Lung (tissue), 17 donors: ENCODE measurements at places on chromosomes 11 and 22. TPM values are rescaled to one million over a fixed set of nuclear protein-coding genes. Genes with fewer than 3 reads are reported as not detected.

DNA sequence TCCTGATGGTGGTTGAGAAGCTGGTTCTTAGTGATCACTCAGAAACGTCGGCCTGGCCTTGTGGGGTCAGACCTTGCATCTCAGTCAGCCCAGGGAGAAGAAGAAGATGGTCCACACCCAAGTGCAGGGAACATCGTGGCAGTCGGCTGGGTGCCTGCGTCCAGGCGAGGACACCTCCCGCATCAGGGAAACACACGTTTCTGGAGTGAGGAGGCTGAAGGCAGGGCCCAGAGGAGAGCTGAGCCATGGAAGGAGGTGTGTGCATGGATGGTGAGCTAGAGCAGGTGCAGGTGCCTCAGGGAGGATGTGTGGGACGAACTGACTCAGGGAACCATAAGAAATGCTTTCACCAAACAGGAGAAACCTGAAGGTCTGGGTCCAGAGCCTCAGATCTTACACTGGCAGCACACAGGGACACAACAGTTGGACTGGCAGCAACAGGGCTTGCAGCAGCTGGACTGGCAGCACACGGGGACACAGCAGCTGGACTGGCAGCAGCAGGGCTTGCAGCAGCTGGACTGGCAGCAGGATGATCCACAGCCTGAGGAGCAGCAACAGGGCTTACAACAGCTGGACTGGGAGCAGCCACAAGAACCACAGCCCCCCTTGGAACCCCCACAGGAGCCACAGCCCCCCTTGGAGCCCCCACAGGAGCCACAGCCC lies 632 bp downstream of the KRTAP5-2 start:
- DNase-seq, result no peak

GRCh38 chr11:6206456-6207180 lies 1.3 kb downstream of the C11orf42 start:
- no peak for DNase-seq

DNA sequence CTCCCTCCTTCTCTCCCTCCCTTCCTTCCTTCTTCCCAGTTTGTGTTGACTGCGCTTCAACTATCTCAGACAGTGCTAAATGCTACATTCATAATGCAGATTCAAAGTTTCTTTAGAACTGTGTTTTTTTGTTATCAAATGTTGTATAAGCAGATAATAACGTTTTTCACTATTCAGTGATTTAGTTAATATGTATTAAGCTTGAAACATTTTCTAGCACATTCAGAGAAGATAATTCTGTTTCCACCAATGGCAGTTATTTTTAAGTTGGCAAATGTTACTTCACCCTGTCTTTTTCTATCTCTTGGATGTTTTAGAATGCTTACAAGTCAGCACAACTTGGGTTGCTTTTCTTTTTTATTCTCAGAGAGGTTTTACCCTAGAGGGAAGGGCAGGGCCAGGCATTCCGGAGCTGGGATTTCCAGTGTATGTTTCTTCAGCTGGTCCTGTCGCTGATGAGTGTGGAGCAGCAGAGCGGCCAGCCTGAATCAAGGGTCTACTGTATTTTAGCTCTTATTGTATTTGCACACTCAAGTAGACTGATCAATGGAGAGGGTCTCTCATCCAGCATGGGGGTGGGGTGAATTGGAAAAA lies 162.3 kb upstream of the ARHGAP20 start:
- peak; percentile 63 for DNase-seq

DNA sequence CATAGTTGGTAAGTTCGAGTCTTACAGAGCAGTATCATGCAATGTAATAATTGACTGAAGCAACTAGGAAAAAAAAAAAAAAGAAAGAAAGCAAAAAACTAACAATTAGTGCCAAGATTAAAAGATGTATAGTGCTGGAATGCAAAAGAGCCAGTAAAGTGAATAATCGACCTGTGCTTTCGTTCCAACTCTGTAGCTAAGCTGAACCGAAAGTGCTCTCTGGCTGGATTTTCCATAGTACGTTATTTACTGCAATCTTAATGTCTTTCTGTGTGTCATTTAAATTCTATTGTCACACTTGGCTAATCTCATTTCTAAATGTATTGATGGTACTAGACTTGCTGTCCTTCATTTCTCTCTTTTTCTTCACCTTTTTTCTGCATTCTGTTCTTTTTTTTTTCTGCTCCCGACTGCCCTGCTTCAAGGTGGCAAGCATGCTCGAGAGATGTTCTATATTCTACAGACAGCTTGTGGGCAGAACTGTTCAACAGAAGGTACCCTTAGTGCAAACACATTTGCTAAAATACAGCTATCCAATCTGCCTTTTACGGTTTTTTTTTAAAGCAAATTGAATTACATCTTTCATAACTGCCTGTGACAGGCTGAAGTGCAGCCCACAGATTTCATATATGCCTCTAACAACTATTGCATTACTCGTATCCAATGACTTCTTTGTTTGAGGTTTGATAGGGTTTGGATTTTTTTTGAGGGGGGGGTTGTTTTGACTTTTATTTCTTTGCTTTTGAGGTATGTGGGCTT lies 204.2 kb upstream of the MTNR1B start:
- DNase-seq, result no peak

CCDC87 gene
- polyA plus RNA-seq, result 0.15 TPM

DNA sequence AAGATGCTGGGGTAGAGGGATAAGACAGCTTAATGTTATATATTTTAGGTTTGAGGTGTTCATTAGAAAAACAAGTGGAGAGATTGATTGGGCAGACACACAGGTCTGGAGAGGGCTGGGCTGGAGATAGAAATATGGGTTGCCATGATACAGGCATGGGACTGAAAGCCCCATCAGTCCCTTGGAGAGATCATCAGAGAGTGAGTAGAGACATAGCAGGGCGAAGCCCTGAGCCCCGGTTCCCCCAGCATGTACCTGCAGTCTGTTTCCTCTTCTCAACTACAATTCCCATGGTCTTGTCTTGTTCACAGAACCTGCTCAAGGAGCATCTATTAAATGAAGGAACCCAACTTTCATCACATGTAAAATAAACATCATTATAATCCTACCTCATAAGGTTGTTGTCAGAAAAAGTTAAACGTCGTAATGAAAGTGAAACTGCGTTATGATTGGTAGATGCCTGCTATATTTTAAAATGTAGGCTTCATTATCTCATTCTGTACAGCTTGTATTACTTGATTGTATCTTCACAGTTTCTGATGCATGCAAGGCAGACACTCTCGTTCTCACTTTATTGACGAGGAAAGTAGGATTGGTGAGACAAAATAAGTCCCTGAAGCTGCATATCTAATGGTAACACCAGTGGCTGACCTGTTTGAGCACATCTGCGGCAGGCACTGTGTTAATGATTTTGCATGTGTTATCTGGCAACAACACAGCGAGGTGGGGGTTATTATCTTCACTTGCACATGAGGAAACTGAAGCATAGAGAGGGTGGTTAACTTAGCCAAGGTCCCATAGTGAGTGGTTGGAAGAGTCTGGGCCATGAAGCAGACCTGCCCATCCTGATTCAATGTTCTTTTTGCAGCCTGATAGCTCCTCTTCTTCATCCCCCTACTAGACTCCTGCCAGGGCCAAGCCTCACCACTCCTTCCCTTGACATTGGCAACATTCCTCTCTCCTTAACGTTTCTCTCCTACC lies 63.5 kb downstream of the ENDOD1 start:
- no peak for DNase-seq

LRRC56 gene
- 5.7 TPM for polyA plus RNA-seq

DNA sequence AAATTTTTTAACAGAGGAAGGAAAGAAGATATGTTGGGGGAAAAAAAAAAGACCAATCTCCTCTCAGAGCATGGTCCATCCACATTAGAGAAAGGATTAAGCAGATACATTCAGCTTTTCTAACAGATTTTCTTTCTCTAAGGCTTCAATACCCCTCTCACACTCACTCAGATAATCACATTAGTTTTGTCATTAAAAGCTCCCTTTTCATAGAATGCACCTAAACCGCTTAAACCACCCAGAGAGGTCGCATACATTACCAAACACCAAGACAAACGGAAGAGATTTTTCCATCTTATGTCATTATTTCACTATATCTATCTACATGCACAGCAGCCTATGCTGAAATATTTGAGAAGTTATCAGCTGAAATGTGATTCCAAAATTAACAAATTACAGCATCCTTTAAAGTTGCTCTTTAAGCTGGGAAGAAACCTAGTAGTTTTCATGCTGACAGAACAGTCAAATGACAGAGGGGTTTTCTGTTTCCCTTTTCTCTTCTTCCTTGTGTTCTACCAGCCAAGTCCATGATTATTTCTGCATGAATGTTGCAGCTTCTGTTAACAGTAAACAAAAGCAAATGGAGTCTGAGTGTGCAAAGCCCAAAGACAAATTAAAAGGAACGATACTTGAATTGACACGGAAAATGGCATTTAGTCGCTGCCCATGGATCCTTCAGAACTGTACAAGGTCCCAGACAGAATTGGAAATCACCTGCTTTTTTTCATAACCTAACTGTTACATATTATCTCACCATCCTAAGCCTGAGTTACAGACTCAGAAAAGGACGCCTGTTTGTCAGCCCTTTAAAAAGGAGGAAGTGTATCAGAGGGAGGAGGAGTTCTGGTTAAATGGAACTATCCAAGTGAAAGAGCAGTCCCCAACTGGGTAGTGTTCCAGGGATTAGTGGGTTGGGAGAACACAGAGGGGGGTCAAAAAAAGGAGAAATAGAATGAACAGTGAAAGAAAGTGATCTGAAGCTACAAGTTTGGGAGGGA lies 54.6 kb downstream of the PRCP start:
- no peak for DNase-seq

DNA sequence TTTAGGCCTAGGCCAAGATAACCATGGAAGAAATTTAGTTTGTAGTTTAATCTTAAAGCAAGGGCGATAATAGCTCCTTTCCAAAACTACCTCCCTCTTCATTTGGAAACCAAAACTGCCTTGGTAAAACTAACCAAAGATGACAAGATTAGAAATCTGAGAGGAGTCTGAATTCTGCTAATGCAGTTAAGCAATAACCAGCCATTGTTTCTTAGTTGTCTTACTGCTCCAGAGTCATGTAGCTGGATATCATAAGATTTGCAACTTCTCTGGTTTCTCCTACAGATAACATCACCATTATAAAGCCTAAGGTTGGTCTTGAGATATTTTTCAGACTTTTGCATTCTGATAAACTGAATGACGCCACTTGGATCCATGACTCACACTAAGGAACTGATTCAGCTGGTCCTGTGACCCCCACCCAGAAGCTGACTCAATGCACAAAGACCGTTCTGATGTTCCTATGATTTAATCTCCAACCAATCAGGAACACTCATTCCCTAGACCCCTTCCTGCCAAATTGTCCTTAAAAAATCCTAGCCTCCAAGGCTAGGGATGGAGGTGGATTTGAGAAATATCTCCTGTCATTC lies 200.8 kb downstream of the LUZP2 start:
- DNase-seq, result no peak

C1QTNF4 gene
- 1.1 TPM for polyA plus RNA-seq

PRR33 gene
- polyA plus RNA-seq, result 0.08 TPM

DNA sequence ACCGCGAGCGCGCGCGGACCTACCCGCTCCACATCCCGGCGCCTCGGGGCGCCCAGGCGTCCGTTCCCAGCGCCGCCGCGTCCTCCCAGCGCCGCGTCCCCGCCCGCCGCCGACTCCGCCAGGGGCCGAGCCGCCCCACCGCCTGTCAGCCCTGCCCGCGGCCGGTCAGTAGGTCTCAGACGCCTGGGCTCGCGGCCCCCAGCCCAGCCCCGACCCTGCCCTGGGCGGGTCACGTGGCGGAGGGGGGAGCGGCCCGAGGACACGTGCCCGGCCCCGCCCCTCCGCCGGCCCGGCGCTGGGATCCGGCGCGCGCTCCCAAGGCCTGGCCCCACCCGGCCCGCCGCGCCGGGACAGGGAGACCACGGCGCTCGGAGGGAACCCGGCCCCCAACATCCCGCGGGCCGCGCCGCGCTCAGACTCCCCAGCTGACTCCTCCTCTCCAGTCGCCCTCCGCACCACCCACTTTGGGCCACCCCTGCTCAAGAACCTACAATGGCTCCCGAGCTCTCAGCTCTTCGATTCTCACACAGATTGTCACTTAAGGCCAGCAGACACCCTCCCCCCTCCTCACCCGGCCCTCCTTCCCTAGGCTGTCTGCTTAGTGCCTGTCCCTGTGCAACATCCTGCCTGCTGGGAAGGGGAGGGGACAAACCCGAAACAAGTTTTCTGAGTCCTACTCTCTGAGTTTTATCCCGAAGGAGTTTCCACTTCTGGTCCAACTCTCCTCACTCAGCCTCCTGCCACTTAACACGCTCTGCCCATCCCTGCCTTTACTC lies at the start of gene RAB3IL1:
TSS of gene RAB3IL1 (minus strand) at position 233 of the 776 bp plus-strand sequence. CDS start at position 34, 199 bp downstream.
- DNase-seq, result peak; percentile 78

DNA sequence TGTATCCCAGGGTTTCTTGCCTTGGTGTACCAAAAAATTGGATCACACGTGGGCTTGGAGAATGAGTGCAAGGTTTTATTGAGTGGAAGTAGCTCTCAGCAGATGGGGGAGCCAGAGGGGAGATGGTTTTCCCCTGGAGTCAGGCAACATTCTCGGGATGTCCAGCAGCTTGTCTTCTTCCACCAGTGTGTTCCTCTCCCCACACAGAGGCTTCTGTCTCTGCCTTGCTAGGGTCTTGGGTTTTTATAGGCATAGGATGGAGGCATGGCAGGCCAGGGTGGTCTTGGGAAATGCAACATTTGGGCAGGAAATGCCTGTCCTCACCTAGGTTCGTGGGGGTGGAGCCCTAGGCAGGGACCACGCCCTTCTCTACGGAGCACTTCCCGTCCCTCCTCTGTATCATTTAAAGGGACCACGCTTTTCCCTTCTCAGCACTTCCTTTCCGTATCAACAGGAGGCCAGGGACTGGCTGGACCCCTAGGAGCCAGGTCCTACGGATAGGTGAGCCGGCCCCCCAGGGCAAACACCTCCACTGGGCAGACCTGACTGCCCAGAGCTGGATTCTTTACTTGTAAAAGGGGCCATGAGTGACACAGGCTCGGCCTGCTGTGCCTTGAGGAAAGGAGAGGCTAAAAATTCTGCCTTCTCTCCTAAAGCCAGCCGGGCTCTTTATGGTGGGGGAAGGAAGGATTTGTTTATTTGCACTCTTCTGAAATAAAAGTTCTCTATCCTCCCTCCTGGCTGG lies 55.3 kb upstream of the CCDC188 start:
- peak; percentile 88 for DNase-seq

MS4A4A gene
- polyA plus RNA-seq, result 155 TPM

DNA sequence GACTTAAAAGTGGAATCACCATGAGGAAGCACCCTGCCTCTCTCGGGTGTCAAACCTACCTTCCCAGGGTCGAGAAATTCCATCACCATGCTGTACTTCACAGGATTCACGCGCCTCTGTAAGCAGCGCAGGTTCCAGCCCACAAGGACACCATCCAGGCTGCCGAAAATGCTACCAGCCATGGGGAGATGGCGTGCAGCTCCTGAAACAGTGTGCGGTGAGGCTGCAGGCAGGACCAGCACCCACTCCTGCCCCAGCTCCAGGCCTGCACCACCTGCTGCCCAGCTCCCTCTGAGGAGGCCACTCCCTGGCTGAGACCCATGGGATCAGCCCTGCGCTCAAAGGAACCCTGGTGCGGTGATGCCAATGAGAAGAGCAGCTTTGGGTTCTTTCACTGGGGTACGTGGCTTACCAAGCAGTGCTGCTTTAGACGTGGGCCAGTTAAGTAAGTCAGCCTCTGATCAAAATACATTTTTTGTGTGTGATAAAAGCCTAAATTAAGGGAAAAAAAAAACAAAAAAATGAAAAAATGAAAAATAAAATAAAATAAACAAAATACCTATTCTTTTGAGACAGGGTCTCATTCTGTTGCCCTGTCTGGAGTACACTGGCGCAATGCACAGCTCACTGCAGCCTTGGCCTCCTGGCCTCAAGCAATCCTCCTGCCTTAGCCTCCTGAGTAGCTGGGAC lies 115.4 kb downstream of the MED15 start:
- no peak for DNase-seq

CHEK1 gene
- 2.4 TPM for polyA plus RNA-seq
